ENCODE measurements at places on chromosomes 16 and 17.

GRCh38 chr16:85393674-85394451 lies 219.3 kb upstream of the GSE1 start:
- peak; percentile 95 for DNase-seq

GRCh38 chr17:47279062-47279801 lies 25.6 kb downstream of the ITGB3 start:
- no peak for DNase-seq

GRCh38 chr16:88504489-88505404 lies 51.7 kb downstream of the ZFPM1 start:
- DNase-seq: peak; percentile 99

DNA sequence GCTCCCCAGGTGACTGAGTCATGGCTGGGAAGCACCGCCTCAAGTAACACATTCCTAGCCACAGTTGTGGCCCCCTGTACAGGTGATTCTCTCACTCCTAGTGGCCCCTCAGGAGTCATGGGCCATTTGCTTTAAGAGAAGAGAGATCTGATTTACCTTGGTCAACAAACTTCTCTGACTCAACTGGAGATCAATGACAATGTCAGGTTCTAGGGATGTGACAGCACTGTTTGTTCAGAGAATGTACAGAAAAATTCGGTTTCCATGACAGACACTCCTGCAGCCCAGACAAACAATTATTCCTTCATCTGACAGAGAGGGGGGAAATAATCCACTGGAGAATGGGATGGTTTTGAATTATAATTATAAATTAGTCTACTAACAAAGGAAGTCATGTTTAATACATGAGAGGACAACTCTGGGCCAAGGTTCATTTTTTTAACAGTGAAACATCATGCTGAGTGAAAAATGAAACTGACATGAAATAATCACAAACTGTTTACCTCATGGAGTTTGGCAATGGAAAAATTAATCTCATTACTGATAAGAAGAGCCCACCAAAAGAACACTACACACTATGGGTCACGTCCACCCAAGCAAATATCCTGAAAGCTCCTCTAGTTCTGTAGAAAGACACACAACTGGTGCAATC lies 9.7 kb downstream of the ERN1 start:
- DNase-seq: no peak

DNA sequence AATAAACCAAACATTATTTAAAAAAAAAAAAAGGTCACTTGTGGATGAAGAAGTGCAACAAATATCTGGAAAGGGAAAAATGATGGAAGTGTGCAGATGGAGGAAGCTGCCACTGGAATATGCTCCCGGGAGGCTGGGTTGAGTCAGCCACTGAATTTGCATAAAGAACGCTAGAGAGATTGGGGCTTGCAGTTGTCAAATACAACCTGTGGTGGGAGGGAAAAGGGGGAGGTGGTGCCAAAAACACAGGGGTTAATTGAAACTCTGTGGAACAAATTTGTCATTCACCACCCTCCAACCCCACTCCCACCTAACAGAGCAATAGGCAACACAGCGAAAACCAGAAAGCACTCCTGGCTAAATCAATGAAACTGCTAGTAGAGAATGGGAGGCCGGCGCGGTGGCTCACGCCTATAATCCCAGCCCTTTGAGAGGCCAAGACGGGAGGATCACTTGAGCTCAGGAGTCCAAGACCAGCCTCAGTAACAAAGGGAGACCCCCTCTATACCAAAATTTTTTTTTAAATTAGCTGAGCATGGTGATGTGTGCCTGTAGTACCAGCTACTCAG lies 37.6 kb upstream of the RPL38 start:
- DNase-seq: no peak
